ENCODE measurements at places on chromosomes 4 and X.

- no peak for DNase-seq
Observed at GRCh38 chr4:100063355-100063754, 113.3 kb upstream of the H2AZ1 start.

DNA sequence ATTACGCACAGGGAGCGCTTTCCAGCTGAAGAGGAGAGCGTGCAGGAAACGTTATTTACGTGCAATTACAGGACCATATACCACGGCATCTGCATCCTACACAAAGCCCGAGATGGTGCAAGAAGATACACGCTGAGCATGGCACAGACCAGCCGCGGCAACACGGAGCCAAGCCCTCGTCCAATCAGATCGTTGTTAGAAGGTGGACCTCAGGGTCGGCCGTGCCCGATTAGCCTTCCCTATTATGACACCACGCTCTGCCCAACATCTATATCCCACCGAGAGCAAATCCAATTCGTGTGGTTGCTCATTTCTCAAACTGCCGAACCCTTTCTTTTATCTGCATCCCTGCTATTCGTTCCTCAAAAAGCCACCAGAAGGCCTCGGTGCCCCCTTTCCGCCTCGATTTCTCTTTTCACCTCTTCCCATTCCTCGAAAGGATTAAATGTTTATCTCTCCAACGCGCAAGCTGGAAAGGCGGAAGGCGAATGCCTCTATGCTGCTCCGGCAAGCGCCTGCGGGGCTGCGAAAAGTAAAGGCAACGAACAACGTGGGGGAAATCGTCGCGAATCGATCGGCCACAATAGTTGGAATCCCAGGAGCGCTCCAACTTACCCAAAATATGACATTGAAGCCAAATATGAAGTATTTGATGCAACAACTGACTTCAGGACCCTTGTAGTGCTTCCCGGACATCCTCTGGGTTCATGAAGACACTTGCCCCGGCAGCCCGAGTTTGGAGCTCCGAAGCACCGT is 702 bp downstream of the TSPAN5 start:
- DNase-seq = peak; percentile 72

GRCh38 chr4:109913596-109914241 is 1.0 kb downstream of the EGF start:
- no peak for DNase-seq

GRCh38 chr4:79294064-79294463 is 31.8 kb downstream of the NAA11 start:
- no peak for DNase-seq

GRCh38 chr4:114383067-114383466 is 215.5 kb upstream of the UGT8 start:
- DNase-seq = no peak

GRCh38 chr4:8523175-8523574 is 57.0 kb upstream of the GPR78 start:
- no peak for DNase-seq

- DNase-seq = no peak
Observed at GRCh38 chrX:23789386-23790154, 6.6 kb downstream of the SAT1 start.

- DNase-seq = peak; percentile 32
Observed at GRCh38 chr4:3701271-3701734, 64.9 kb upstream of the ADRA2C start.

DNA sequence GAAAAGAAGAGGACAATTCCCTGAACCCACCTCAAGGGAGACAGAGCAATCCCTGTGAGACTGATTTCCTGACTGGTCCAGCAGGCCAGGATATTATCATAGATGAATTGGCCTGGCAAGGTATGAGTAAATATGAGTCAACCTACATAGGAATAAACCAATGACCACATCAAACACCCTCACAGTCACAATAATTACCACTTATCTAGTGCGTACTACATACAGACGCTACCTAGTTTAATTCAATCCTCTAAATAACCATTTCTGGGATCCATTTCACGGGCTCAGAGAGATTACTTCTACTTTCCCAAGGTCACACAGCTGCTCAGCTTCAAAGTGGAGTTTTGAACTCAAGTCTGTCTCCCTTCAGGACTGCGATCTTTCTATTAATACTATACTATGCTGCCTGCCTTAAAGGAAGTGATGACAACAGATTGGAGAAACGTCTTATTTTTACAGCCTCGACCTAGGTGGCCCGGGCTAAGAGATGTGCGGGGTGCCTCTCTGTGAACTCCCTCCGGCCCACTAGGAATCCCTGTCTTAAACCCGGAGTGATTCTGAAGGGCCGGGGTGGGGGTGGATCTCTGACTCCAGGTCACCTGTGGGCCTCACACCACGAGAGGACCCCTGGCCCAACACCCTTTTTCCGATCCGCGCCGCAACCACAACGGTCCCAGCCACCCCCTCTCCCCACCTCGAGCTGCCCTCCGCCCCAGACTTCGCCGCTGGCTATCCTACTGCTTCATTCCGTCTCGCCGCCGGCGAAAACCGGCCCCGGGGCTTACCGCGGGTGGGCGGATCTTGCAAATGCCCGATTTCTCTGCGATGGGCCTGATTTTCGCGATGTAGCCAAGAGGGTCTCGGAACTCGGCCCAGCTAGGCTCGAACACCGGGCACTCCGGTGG is 800 bp downstream of the KDM5C start:
- DNase-seq = peak; percentile 55

DNA sequence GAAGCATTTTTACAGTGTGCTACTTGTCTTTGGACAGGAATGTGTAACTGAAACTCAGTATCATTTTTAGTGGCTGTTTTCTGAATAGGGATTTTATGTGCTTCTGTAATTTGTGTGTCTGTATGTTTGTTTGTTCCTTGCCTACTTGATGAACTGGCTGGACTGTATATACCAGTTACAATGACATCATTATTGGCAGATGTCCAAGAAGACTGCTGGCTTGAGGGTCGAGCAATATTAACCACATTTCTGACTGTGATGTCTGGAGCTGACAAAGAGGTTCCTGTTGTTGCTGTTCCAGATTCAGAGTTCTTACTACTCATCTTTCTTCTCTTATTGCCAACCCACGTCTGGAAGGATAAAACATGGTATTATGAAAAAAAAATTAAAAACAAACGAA is 33.0 kb downstream of the HDX start:
- no peak for DNase-seq

DNA sequence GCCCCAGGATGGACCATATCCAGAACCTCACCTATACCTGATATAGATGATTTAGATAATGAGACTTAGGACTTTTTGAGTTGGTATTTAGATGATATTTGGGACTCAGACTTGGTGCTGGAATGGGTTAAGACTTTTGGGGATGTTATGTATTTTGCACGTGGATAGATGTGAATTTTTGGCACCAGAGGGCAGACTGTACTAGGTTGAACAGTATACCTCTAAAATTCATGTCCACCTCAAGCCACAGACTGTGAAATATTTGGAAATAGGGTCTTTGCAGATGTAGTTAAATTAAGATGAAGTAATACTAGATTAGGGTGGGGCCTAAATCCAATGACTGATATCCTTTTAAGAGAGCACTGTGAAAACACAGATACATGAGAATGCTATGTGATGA is 15.6 kb downstream of the RBM41 start:
- DNase-seq = no peak

- DNase-seq = no peak
Observed at GRCh38 chr4:152696764-152697261, 17.0 kb upstream of the TMEM154 start.

DNA sequence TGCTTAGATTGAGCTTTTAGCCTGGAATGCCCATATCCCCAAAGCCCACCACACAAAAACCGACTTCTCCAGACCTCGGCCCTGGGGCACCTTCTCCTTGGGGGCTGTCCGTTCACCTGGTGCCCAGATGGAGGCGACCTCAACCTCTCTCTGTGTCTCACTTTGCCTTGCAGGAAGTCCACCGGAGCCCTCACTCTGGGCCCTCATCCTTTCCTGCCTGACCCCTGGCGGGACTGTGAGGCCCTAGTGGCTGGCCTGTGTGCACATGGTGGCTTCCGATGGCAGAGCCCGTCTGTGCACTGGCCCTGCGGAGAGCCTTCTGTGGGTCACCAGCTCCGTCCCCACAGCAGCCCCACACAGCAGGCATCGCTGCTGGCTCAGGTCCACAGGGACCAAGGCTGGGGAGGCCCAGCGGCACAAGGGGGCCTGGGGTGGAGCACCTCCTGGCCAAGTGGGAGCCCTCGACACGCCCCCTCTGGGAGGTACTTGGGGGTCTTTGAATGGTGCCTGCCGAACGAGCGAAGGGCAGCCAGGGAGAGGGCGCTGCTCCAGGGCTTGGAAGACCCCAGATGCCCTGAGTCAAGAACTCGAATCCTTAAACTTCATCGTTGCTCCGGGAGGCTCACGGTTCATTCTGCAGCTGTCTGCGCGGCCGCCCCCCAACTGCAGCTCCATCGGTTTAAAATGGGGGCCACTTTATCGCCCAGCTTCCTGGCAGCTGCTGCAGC is 97.2 kb upstream of the ADRA2C start:
- DNase-seq = no peak

GRCh38 chr4:742742-743311 is 37.2 kb downstream of the PCGF3 start:
- DNase-seq = peak; percentile 67

- DNase-seq = no peak
Observed at GRCh38 chrX:46673620-46674359, 85.1 kb downstream of the SLC9A7 start.

DNA sequence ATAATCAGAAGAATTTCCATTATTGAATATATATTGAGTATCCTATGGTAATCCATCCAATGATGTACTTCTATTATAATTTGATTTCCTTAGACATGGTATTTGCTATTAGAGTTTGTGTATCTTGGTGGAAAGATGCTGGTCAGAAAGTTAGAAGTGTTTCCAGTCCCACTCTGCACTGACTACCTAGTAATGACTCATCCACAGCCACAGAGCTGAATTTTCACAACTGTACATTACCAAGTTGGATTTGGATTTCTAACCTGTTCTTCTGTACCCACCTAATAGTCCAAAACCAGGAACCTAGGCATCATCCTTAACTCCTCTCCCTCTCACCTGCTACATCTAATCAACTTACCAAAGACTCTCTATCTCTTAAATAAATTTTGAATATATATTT is 145.4 kb downstream of the REELD1 start:
- DNase-seq = no peak

DNA sequence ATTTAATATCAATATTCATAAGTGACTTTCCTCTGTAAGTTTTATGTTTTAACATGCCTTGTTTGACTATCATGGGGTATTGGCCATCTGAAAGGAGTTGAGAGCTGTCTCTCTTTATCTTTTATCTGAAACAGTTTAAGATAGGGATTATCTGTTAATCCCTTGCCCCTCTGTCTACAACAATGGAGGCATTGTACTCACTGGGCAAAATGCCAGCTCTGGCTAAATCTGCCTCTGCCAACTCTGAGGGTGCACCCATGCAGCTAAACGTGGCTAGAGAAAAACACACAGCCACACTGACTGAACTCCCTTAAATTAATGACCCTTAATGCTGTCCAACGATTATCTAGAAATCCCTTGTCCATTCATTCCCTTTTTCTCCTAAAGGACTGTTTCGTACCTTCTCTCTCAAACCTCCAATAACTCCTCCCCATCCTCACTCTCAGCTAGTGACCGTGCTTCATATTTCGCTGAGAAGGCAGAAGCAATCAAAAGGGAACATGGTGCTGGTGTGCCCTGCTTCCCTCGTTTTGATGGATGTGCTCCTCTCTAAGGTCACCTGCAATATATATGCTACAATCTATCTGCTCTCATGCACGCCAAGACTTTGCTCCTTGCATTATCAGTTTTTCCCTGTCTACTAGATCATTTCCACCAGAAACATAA is 10.3 kb downstream of the PHKA2 start:
- peak; percentile 15 for DNase-seq

- DNase-seq = no peak
Observed at GRCh38 chr4:151439320-151439719, 30.3 kb downstream of the FHIP1A start.

- DNase-seq = peak; percentile 65
Observed at GRCh38 chr4:92012899-92013867, 290.6 kb upstream of the GRID2 start.

DNA sequence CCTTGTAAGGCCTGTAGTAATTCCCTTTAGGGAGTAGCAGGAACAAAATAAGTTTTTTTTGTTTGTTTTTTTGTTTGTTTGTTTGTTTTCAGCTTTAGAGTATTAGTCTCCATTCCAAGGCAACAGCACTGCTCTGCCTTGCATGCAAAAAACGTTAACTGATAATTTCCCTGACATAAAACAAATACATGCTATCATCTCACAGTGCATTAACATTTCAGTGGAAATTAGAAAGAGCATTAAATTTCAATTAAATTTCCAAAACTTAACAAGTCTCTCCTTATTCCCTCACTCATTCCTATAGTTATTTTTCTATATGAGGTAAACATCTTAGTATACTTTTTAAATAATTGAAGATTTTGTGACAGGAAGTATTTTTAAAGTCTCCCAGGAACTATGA is 378.4 kb upstream of the PCDH7 start:
- DNase-seq = no peak

GRCh38 chrX:9352694-9353411 is 112.0 kb upstream of the TBL1X start:
- DNase-seq = no peak

DNA sequence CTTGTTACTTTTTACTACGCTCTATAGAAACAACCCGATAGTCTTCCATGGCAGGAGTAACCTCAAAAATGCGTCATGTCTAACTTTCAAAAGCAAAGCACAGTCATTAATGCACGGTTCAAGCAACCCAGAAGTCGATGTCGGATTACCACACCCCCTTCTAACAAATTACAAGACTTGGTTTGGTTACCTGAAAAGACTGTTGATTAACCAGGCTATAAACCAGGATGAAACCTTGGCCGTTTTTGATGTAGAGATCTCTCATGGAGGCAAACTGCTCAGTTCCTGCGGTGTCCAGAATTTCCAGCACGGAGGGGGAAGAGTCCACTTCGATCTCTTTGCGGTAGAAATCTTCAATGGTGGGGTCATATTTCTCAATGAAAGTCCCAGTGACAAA is 2.4 kb downstream of the RAP2C start:
- DNase-seq = peak; percentile 20

- DNase-seq = peak; percentile 51
Observed at GRCh38 chrX:48835524-48836329, at the start of gene PCSK1N. TSS of gene PCSK1N (minus strand) at chrX:48835610. CDS start at chrX:48835532, 78 bp downstream.

GRCh38 chrX:46662188-46662958 is 88.8 kb downstream of the CHST7 start:
- DNase-seq = no peak

- DNase-seq = no peak
Observed at GRCh38 chr4:118284169-118284568, 68.6 kb downstream of the PRSS12 start.

- no peak for DNase-seq
Observed at GRCh38 chr4:153603258-153603657, 80.8 kb upstream of the TLR2 start.

- DNase-seq = no peak
Observed at GRCh38 chr4:47692691-47693090, 145.2 kb downstream of the CORIN start.

DNA sequence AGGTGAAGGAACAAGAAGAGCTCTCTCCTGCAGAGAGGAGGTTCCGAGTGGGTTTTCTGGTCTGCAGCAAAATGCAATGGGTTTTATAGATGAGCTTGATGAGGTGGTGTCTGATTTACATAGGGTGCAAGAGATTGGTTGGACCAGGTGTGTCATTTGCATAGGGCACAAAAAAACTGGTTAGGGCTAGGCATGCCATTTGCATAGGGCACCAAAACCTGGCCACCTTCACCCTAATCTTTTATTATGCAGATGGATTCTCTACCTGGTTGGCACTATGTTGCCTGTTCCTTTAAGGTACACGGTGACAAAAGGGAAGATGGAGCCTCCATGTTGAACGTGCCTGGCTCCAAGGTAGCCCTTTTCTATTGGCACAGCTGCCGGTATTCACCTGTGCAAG is 94.5 kb upstream of the PRKX start:
- DNase-seq = no peak

GRCh38 chrX:131894995-131895394 is 128.1 kb upstream of the STK26 start:
- DNase-seq = no peak
